Foreskin keratinocyte (primary cell): ENCODE measurements at places on chromosomes 13 and 19.

DNA sequence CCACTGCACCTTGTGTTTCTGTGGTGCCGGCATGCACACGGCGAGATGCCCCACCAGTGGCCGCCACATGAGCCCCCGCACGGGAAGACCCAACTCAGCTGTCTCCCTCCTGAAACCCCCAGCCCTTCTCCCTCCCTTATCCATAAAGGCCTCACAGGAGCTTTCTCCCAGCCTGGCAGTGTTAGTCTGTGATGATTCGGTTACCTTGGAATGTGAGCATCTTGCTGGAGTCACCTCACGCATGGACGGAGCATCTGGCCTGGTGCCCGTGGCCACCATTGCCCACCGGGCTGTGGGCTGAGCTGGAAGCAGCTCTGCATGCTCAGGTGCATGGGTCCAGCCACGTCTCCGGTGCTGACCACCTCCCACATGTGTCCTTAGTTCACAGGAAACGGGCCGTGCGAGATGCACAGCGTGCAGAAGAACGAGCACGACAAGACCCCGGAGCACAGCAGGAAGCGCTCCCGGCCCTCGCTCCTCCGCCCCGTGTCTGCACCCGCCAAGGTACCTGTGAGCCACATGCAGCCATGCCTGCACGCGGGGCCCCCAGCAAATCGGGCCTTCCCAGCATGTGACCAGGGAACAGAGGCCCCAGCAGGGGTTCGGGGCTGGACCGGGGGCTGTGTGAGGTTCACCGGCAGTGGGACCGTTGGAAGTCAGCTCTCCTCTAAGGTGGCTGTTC is 22.0 kb downstream of the SIN3B start:
- no peak for DNase-seq

- DNase-seq = no peak
Measured at GRCh38 chr13:110528371-110528770, 33.2 kb downstream of the RAB20 start.

DNA sequence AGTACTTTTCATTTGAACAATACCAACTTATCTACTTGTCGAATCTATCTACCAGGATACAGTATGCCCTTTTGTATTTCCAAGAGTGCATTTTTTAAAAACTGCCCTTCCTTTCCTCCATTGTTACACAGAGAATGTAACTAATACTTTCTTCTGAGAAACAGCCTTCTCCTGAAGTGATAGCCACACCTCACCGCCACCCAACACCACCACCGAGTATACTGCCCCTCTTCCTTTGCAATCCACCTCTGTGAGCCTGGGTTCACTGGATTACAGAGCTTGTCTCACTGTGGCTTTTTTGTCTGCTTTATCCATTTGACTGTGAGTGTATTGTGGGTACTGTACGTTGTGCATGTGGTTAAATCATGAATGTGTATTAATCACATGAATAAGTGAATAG is 305.4 kb downstream of the KLF12 start:
- DNase-seq = no peak

- peak; percentile 86 for DNase-seq
Measured at GRCh38 chr19:10553943-10554381, 10.3 kb downstream of the ATG4D start.

GRCh38 chr13:42064259-42064658 is 15.8 kb downstream of the DGKH start:
- DNase-seq = no peak

GRCh38 chr19:41995959-41996797 is 2.1 kb upstream of the ATP1A3 start:
- no peak for DNase-seq

DNA sequence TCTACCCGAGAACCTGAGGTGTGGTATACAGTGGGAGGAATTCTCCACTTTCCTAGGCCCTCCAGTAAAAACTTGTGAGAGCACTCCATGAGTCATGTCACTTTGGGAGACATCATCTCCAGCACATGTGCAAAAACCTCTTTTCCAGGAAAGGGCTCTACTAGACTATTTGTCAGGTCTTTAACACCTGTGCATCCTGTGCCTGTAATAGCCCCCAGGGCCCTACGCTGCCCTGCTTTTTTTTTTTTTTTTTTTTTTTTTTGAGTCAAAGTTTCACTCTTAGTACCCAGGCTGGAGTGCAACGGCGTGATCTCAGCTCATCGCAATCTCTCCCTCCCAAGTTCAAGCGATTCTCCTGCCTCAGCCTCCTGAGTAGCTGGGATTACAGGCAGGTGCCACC is 1.7 kb upstream of the ERVV-1 start:
- DNase-seq = peak; percentile 27

GRCh38 chr19:33396701-33397535 is 23.4 kb downstream of the CEBPG start:
- no peak for DNase-seq

- no peak for DNase-seq
Measured at GRCh38 chr13:91112201-91112923, 235.1 kb upstream of the MIR17HG start.

DNA sequence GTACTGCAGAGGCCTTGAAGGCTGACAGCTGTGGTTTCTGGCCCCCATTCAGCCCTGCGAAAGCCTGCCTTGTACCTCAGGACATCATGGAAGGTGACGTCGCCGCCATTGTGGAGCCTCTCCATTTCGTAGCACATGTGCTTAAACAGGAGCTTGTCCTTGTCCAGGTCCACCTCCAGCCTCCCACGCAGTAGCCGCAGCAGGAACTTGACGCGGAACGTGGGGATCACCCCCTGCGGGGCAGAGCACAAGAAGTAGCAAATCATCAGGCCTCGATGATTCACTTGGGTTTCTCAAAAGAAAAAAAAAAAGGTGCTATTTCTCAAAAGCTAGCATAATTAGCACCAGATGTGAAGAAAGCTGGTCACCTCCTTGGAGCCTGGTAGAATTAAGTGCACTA is 351.0 kb downstream of the NALCN start:
- no peak for DNase-seq

DNA sequence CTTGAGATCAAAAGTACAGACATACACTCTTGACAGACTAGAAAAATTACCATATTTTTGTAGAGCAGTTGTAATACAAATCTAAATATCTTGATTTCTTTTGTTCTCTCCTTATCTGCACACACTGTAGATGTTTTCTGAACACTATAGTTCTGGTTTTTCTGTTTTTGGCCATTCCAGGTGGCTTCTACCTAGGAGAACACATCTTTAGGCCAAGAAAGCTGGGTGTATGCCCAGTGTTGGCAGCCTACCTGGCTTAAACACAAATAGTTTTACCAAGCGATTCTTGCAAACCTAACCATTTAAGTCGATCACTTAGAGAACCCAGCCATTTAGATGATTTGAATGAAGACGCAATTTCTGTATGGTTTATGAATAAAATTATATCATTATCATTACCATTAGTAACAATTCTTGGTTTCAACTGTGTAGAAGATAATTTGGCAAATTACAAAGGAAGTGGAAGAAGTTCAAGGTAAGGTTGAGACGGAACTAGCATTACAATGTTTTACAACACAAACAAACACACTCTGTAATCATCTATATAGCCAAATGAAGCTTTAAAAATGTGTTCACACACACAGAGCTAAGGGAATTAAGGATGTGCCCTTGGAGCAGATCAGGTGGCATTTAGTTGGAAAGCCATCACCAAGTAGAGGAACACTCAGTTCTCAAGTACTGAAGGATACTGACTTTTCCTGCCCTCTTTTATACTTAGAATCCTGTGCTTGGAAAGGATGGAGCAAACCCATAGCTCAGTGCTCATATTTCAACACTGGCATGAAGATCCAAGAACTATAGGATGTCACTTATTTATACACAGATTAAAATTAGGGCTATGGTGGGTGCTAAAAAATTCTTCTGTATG is 36.2 kb downstream of the ERCC5 start:
- no peak for DNase-seq

DNA sequence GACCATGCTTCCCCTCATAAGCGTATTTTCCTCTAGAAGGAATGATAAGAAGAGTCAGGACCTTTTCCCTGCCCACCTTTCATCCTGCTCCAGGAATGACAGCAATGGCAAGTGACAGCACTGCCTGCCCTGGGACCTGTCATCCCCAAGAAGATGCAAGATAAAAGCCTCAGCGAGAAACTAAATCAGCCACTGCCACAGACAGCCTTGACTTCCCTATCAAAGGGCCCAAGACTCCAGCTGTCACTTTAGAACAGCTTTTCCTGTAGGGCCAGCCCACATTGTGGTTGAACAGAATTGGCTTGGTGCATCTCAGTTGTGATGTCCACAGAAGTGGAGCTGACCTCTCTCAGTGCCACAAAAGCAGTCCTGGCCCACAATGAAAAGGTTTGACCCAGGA is 1.1 kb downstream of the RAB8A start:
- no peak for DNase-seq

- DNase-seq = no peak
Measured at GRCh38 chr13:45909673-45910072, 58.1 kb upstream of the SIAH3 start.

- DNase-seq = no peak
Measured at GRCh38 chr13:19984430-19985218, 26.1 kb downstream of the ZMYM2 start.

DNA sequence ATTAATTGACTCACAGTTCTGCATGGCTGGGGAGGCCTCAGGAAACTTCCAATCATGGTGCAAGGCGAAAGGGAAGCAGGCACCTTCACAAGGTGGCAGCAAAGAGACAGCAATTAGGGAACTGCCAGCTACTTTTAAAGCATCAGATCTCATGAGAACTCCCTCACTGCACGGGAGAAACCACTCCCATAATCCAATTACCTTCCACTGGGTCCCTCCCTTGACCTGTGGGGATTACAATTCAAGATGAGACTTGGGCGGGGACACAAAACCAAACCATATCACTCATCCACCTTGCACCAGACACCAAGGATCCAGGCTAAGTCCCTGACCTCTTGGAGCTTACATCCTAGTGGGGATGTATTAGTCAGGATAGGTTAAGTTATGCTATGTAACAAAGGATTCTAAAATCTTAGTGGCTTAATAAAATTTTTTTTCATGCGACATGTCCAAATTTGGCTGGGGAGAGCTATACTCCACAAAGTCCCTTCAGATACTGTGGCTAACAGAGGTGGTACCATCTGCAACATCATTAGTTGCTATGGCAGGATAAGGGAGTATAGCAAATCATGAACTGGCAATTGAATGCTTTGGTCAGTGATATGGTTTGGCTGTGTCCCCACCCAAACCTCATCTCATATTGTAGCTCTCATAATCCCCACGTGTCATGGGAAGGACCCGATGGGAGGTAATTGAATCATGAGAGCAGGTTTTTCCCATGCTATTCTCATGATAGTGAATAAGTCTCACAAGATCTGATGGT is 8.3 kb upstream of the FAM187B start:
- DNase-seq = no peak

DNA sequence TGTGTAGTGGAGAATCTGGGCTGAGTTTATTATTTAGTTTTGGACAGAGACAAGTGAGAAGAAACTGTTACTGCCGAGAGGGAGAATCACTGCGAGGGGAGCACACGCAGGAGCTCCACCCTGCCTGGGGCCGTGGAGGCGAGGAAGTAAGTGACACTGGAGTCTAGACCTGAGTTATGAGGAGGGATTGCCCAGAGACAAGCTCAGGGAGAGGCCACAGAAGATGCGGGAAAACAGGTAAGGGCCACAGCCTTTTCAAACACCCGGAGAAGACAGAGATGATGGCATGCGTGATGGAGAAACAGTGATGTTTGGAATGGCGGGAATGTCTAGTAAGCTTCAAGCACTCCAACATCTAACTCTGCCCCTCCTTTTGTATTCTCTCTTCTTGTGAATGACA is 84.1 kb downstream of the TNFSF11 start:
- no peak for DNase-seq

DNA sequence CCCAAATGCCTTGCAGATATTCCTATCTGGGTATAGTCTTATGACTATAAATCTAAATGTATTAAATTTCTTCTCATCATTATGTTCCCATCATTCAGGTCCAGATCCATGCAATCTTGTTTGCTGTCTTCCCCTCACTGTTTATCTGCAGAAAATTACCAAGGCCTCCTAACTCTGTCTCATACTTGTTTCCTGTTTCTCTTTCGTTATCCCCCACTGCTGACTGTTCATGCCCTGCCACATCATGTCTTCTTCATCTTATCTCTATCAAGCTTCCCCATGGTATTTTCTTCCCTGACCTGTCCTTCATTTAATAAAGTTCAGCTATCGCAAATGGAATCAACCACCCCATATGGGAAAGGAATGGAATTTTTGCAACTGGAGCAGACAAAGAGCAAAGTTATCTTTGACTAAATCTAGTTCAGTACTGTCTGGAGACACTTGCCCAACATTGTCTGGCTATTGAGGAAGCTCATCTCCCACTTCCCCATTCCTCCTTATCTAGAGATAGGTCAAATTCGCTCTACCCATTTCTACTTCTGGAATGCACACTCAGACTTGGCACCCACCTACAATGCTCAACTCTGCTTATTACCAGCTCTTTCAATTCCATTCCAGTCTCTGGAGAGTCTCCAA is 1358.1 kb downstream of the EFNB2 start:
- no peak for DNase-seq

- DNase-seq = no peak
Measured at GRCh38 chr19:33156334-33156733, 24.4 kb downstream of the WDR88 start.

- no peak for DNase-seq
Measured at GRCh38 chr13:39959497-39960144, 304.2 kb downstream of the COG6 start.

- no peak for DNase-seq
Measured at GRCh38 chr13:101835920-101836319, 383.4 kb downstream of the ITGBL1 start.

DNA sequence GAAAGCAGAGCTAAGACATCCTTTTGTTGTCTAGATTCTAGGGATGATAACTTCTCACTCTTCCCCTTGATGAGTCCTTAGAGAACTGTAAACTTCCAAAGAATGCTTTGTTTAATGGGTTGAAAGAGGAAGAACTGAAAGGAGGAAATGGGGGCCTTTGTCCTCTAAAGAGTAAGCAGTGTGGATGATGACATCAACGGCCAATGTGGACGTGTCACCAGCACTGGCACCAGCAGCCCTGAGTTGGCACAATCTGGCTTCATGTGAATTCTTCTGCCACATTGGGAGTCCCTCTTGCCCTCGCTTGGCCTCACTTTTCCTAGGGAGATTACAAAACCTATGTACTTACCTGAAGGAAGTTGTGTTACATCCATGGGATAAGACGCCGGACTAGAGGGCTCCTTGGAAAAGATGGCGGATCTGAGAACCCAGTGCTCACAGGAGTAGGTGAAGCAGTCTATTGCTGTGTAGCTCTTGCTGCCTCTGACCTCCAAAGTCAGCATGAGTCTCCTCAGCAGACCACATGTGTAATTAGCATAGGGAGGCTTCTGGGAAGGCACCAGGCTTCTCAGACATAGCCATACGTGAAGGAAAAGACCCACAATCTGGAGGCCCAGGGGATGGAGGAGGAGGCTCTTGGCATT is 62.8 kb downstream of the RGCC start:
- no peak for DNase-seq

DNA sequence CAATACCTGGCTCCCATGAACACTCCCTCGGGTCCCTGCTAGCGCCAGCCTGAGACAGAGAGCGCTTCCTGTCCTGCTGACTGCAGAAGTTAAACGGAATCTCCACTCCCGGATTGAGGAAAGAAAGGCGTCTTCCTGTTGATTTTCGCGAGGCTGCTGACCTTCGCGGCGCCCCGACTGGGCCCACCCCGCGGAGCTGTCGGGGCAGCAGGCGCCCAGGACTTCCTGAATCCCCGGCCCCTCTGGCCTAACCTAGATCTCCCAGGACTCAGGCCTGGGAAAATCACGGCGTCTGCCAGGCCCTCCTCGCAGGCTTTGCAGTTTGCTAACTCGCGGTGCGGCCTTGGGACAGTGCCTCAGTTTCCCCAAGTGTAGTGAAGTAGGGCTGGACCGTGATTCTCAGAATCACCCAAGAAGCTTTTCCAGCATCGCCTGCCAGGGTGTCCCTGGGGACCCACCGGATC is 108.8 kb downstream of the KCTD15 start:
- DNase-seq = no peak

- DNase-seq = no peak
Measured at GRCh38 chr13:70253834-70254233, 145.6 kb upstream of the KLHL1 start.
